T-helper 17 cell (primary cell): ENCODE measurements at places on chromosomes 11 and 22. TPM values are rescaled to one million over a fixed set of nuclear protein-coding genes. Genes with fewer than 3 reads are reported as not detected.

CDC42BPG gene
- total RNA-seq, result 7.7 TPM

DNA sequence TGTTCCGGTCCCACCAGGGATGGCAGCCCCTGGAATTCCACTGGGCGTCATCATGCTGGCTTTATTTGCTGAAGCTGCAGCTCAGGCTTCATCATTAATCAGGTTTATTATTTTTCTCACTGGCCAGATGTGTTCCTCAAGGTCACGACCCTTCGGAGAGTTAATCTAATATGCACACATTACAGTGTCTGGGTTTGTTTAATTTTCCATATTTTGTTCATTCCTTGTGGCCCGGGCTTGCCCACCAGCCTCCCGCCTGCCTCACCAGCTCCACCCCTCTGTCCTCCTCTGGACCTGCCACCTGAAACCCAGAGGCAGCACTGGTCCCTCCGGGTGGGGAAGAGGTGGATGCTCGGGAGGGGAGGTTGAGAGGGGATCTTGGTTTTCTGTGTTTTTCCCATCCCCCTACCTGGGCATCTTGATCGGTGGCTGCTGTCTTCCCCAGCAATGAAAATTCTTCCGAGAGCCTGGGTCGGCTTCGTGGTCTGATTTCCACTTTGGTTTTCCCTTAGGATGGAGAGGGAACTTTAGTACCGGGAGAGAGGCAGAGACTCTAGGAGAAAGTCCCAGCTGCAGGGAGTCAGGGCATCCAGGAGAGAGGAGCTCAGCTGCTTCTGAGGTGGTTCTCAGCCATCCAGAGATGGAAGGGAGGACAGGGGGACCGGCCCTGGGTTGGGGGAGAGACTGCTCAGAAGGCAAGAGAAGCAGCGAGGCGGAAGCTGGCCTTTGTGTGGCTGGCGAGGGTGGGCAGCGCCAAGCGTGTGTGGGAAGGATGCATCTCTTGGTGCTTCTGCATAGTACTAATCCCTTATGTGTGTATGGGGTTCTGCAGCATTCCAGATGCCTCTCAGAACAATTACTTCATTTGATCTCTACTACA is 2.1 kb downstream of the GRIK4 start:
- no peak for DNase-seq
- H3K36me3 ChIP-seq, result peaks cover 6% of the 10 kb centered on the region
- no peak overlapping the region for H3K27ac ChIP-seq
- peaks cover 78% of the 10 kb centered on the region for H3K27me3 ChIP-seq
- H3K4me3 ChIP-seq, result no peak overlapping the region
- peaks cover 9% of the 10 kb centered on the region for H3K4me1 ChIP-seq

DNA sequence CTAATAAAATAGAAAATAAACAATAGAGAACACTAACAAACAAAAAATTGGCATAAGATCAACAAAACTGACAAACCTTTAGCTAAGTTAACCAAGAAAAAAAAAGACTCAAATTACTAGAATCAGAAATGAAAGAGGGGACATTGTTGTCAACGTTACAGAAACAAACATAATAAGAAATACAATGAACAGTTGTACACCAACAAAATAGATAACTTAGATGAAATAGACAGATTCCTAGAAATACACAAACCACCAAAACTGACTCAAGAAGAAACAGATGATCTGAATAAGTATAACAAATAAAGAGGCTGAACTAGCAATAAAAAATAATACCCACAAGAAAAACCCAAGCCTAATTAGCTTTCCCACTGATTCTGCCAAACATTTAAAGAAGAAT is 34.7 kb upstream of the TMPRSS4 start:
- no peak for DNase-seq
- H3K4me3 ChIP-seq, result no peak overlapping the region
- H3K4me1 ChIP-seq, result peaks cover 48% of the 10 kb centered on the region
- no peaks in the 10 kb centered on the region for H3K36me3 ChIP-seq
- H3K27ac ChIP-seq, result peak overlapping the region; percentile 92

GRCh38 chr22:37910890-37911672 is 5.0 kb downstream of the MICALL1 start:
- peaks cover 28% of the 10 kb centered on the region for H3K4me1 ChIP-seq
- DNase-seq, result no peak
- H3K4me3 ChIP-seq, result no peak overlapping the region
- H3K27ac ChIP-seq, result no peak overlapping the region

DNA sequence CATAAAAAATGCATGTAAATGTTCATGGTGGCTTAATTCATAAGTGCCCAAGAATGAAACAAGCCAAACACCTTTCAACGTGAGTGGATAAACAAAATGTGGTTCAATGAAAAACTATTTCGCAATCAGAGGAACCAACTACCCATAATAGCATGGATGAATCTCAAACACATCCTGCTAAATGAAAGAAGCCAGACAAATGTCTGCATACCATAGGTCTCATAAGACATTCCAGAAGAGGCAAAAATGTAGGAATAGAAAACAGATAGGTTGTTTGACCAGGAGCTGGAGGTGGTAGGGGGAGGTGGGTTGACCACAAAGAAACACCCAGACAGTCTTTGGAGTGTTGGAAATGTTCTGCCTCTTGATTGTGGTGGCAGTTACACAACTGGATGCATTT is 13.2 kb upstream of the OSBPL5 start:
- H3K27ac ChIP-seq, result no peak overlapping the region
- no peaks in the 10 kb centered on the region for H3K36me3 ChIP-seq
- peaks cover 6% of the 10 kb centered on the region for H3K27me3 ChIP-seq
- no peak for DNase-seq

DNA sequence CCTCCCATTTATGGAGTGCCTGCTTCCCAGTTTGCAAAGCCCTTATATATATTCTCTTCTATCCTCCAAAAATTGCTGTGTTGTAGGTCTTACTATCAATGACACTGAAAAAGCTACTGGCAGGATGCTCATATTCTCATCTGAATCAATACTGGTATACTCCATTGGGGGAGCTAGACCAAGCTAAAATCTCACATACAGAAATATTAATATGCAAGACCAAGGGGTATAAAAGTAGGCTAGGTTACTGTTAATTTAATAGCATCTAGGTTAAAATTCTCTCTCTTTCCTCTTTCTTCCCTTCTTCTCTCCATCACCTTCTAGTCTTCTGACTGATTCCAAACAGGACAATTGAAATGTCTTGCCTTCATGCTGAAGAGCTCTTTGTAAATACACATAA is 17.1 kb upstream of the BDNF start:
- no peak for DNase-seq
- no peak overlapping the region for H3K27ac ChIP-seq
- no peaks in the 10 kb centered on the region for H3K36me3 ChIP-seq

DNA sequence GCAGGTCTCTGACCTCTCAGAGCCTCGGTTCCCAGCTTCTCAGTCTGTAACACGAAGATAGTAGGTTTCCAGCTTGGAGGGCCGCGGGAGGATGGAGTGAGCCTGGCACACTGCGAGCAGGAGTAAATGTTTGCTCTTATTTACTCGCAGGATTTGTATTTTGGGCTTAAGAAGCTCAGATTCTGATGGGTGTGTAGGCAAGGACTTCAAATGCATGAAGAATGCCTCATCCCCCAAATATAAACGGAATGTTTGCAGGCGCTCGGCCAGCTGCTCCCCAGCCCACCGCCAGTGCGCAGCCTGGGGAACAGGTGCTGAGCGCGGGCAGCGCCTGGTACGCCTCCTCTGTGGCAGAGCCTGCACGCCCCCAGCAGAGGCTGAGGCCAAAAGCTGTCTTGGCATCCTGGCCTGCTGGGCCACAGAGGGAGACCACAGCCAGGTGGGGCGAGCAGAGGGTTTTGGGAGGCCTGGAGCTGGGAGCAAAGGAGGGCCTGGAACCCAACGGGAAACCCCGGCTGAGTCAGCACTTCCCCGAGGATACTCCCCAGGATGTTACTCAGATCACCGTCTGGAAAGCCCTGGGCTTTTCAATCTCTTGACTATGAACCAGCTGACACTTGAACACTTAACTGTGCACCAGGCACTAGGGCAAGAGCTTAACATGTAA is 9.4 kb downstream of the EHD1 start:
- DNase-seq, result peak; percentile 58
- no peaks in the 10 kb centered on the region for H3K27me3 ChIP-seq
- H3K27ac ChIP-seq, result peak overlapping the region; percentile 98

GRCh38 chr11:1295591-1295990 is 13.8 kb downstream of the TOLLIP start:
- no peaks in the 10 kb centered on the region for H3K27me3 ChIP-seq
- H3K4me3 ChIP-seq, result no peak overlapping the region
- no peak for DNase-seq
- H3K4me1 ChIP-seq, result peaks cover 18% of the 10 kb centered on the region

DNA sequence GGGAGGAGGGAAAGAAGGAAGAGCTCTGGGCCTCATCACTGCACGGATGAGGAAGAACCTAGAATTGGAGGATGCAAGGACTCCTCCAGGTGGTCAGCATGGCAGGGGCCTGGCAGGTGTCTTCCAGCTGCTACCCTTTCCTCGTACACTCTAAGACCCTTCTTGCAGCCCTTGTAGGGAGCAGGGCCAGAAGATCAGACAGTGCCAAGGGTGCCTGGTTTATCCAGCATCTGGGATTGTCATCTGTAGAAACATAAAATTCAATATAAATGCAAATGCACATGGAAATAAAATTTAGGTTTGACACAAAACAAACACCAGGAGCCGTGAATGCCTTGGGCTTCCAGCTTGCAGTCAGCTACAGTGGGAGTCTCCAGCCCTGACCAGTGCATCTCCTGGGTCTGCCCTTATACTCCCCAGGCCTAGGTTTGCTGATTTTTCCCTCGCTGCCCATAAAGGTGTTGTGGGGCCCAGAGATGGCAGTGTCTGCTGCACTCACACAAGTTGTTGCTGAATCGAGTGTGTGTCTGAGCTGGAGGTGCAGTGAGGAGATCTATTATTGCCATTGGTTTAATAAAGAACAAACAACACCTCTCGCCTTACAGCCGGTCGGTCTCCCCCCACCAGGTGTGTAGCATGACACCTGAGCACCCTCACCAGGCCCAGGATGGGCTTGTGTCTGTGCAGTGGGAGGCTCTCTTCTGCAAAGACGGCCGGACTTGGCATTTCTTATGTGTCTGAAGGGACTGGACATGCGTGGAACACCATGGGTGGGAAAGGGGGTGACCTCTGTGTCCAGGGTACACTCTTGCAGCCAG is 87.1 kb downstream of the BCR start:
- DNase-seq, result no peak
- H3K4me3 ChIP-seq, result no peak overlapping the region
- H3K36me3 ChIP-seq, result no peaks in the 10 kb centered on the region
- peak overlapping the region; percentile 90 for H3K27ac ChIP-seq
- H3K27me3 ChIP-seq, result no peaks in the 10 kb centered on the region

DNA sequence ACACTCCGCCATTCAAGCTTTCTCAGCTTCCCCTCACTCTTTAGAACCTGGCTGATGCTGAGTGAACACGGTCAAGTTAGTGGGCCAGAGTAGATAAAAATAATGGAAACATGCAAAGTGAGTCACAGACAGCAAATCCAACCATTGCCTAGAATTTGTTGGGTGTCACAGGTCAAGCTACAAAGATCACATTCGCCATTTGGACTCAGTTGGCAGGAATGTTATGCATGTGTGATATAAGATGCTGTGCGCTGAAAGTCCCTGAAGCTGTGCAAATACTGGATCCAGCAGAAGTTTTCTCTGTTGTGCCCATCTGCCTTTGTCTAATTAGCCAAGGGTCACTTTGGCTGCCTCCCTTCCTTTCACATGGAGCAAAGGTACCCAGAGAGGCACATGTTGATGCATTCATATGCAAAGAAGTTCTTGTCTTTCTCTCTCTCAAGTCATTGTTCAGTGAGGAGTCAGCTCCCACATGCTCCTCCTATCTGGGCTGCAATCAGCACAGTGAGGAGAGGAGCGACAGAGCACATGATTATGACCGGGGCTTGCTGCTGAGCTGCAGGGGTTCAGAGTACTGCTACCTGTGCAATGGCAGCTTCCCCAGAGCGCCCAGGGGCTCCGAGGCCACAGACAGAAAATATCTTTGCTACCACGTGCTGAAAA is 39.7 kb downstream of the FLI1 start:
- peaks cover 76% of the 10 kb centered on the region for H3K4me1 ChIP-seq
- H3K4me3 ChIP-seq, result peak overlapping the region; percentile 95
- peaks cover 2% of the 10 kb centered on the region for H3K36me3 ChIP-seq
- H3K27ac ChIP-seq, result peak overlapping the region; percentile 96

DNA sequence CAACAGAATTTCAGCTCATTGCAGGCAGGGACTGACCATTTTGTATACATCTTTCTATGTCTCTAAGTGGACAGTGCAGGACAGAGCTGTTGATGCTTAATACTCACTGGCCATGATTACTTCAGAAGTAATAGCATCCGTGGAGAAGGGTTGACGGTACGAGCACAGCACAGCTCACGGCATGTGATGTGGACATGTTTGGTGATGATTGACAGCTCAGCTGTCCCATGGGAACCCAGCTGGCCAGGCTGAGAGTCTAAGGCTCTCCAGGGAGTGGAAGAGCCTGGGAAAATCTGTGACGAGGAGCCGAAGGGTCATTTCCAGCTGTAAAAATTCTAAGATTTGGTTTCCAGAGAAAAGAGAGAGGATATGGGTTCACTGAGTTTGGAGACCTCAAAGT is 198.2 kb downstream of the SNX19 start:
- DNase-seq, result no peak
- H3K4me1 ChIP-seq, result no peaks in the 10 kb centered on the region
- no peaks in the 10 kb centered on the region for H3K36me3 ChIP-seq
- no peak overlapping the region for H3K4me3 ChIP-seq
- peaks cover 36% of the 10 kb centered on the region for H3K27me3 ChIP-seq

DNA sequence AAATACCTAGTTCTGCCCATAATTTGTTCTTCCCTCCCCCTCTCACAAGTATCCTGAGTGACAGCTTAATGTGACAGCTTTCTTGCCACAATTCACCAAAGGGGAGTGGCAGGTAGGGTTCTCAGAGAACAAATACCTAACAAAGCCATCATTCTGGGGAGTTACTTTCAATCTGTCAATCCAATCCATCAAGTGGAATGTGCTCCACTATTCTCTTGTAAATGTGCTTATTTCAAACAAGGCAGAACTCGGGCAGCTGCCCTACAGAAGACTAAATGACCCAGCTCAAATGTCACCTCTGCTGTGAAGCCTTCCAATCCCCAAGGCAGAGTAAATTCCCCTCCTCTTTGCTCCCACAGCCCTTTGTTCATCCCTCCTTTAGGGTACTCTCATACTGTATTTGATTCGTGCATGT is 27.8 kb downstream of the LGR4 start:
- H3K36me3 ChIP-seq, result no peaks in the 10 kb centered on the region
- no peak overlapping the region for H3K4me3 ChIP-seq
- peaks cover 21% of the 10 kb centered on the region for H3K27me3 ChIP-seq
- no peak overlapping the region for H3K27ac ChIP-seq

ATG13 gene
- 129 TPM for total RNA-seq

GRCh38 chr22:39684702-39685281 is 114.2 kb downstream of the CACNA1I start:
- peaks cover 7% of the 10 kb centered on the region for H3K36me3 ChIP-seq
- peaks cover 13% of the 10 kb centered on the region for H3K4me1 ChIP-seq
- H3K27ac ChIP-seq, result no peak overlapping the region

DNA sequence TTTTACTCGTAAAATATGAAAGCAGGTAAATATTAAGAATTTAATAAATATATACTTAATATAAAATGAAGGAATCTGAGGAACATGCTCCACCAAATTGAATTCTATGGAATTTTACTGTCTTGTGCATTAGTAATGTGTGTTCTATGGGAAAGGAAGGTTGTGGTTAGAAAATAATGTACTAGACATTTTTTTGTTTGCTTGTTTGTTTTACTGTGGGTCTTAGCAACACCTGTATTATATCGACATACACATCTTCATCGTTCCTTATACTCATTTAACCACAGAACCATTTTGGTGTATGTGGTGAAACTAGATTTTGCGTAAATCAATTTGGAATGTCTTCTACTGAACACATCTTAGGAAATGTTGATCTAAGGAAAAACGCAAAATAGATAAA is 114.1 kb upstream of the MTMR2 start:
- no peaks in the 10 kb centered on the region for H3K27me3 ChIP-seq
- no peak overlapping the region for H3K27ac ChIP-seq
- no peak overlapping the region for H3K4me3 ChIP-seq
- DNase-seq, result no peak
